ENCODE measurements at places on chromosomes 12 and 14.

DNA sequence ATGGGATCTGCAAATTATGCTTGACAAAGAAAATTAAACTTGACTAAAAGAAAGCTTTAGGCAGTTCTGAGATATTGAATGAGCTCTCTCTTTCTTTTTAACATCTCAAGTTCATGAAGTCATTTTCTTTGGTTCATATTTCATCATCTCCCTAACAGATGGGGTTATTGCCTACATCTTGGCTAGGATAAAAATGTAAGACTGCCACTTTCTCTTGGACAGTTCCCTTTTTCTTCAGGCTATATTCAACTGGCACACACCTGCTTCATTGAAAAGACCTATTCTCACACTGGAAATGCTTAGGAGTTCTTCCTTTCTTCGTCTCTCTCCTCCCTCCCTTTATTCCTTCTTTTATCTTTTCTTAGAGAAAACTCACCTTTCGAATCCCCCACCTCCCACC lies 355.9 kb upstream of the SEL1L start:
- no peak for DNase-seq

GRCh38 chr12:18754124-18754707 lies 16.3 kb downstream of the CAPZA3 start:
- no peak for DNase-seq

DNA sequence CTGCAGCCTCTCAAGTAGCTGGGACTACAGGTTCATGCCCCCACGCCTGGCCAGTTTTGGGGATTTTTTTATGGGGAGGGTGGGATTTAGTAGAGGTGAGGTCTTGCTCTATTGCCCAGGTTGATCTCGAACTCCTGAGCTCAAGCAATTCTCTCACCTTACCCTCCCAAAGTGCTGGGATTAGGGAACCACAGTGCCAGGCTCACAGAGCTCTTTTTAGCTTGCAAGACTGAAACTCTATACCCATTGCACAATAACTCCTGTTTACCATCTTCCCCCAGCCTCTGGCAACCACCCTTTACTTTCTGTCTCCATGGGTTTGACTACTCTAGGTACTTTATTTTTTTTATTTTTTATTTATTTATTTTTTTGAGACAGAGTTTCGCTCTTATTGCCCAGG lies 25.7 kb upstream of the CDK17 start:
- peak; percentile 32 for DNase-seq

GRCh38 chr12:87238466-87238865 lies 790.7 kb downstream of the C12orf50 start:
- DNase-seq: no peak

Data from activated CD4-positive, alpha-beta T cell treated with anti-CD3 and anti-CD28 coated beads, Interleukin-2, amount 50 U/mL, for 16 hours (primary cell).